ENCODE measurements at places on chromosomes 11 and 22. TPM values are rescaled to one million over a fixed set of nuclear protein-coding genes. Genes with fewer than 3 reads are reported as not detected.

Gene INS
- not detected for total RNA-seq

DNA sequence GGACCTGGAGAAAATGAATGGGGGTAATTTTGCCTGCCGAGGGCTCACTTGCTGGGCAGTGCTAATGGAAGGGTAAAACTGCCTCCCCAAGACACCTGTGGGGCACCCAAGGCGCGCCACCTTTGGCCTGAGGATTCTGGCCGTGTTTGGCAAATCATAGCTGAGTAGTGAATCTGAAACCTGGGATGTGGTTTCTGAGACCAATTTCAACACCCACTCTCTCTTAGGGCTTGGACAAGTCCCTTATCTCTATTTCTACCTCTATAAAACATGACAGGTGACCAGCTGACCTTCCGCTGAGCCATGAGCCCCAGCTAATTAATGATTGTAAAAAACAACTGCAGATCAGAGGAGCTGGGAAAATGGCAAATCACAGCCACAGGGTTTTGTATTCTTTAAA, 1.5 kb upstream of the PACSIN3 start:
- no peak for DNase-seq

DNA sequence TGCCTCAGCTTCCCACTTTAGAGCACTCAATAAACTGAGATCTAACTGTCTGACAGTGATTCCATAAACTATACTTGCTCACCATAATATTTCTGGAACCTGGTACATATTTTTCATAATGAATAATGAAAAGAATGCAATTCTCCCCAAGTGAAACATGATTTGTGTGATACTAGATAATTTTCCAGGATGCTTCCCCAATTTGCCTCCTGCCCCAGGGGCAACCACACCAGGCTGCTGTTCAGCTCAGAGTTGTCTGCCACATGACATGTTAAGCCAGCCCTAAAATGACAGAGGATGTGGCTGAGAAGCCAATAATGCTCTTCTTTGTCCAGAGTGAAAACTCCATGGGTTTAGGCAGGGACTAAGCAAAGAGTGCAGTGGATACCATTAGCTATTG, 62.9 kb upstream of the SEZ6L start:
- DNase-seq = no peak

GRCh38 chr22:24990344-24990905, 37.9 kb downstream of the KIAA1671 start:
- DNase-seq = no peak

Gene PRR5
- total RNA-seq = 39.5 TPM

DNA sequence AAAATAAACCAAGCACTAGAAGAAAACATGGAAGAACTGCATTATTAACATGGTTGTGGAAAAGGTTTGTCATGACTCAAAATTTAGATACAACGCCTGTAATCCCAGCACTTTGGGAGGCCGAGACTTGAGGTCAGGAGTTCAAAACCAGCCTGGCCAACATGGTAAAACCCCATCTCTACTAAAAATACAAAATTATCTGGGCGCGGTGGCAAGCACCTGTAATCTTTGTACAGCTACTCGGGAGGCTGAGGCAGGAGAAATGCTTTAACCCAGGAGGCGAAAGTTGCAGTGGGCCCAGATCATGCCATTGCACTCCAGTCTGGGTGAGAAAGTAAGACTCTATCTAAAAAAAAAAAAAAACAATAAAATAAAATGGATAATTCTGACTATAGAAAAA, 23.7 kb downstream of the GNB1L start:
- DNase-seq = peak; percentile 11

DNA sequence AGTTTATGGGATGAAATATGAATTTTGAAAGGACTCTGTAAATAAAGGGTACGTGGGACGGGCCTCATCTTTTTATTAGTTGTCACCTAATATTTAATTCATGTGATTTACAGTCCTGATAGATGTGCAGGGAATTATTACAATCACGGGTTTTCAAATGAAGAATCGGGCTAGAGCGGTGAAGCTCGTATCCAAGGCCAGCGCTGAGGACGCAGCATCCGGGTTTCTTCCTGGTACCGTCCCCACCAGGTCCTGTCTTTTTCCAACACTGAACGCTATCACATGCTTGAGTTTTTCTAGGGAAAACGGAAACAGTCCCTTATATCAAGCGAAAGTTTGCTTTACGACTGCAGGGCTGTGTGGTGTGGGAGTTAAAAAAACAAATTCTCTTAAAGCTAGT, 787 bp downstream of the SMDT1 start:
- peak; percentile 32 for DNase-seq

Gene MYRF
- 0.66 TPM for total RNA-seq

Gene GSTT2B
- 16.1 TPM for total RNA-seq

Gene PGA5
- 2.1 TPM for total RNA-seq

Gene RAG1
- total RNA-seq = 1.3 TPM

Gene CLTCL1
- total RNA-seq = 8.2 TPM

GRCh38 chr11:64443001-64443400, 84.0 kb downstream of the RPS6KA4 start:
- DNase-seq = no peak

DNA sequence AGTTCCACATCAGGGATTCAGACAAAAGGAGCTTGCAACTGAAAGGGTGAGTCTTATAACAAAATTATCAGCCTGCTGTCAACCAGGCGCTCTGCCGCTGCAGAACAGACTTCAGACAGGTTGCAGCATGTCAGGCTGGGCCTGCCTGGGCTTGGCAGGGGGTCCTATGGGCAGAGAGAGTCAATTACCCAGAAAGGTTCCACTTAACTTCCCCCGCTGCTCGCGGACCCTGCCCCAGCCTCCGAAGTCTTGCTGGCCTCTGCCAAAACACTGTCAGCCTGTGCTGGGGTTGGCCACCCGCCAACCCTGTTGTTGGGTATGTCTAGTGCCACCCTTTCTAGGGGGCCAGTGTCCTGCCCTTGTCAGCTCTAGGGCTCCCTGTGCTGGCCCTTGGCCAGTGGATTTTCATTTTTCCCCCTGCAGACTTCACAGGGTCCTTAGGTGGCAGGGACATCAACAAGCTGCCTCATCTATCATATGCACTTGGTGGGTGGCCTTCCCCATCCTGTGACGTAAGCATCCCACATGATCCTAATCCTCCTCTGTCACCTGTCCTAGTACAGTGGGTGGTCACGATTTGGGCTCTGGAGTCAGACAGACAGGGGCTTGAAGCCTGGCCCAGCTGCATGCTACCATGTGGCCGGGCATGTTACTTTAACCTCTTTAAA, 166.5 kb upstream of the CADM1 start:
- no peak for DNase-seq

- peak; percentile 66 for DNase-seq
Observed at GRCh38 chr22:45903355-45904135, 73.4 kb downstream of the WNT7B start.

GRCh38 chr11:2393941-2394817, 6.4 kb upstream of the TSSC4 start:
- no peak for DNase-seq

Gene TYR
- not detected for total RNA-seq

DNA sequence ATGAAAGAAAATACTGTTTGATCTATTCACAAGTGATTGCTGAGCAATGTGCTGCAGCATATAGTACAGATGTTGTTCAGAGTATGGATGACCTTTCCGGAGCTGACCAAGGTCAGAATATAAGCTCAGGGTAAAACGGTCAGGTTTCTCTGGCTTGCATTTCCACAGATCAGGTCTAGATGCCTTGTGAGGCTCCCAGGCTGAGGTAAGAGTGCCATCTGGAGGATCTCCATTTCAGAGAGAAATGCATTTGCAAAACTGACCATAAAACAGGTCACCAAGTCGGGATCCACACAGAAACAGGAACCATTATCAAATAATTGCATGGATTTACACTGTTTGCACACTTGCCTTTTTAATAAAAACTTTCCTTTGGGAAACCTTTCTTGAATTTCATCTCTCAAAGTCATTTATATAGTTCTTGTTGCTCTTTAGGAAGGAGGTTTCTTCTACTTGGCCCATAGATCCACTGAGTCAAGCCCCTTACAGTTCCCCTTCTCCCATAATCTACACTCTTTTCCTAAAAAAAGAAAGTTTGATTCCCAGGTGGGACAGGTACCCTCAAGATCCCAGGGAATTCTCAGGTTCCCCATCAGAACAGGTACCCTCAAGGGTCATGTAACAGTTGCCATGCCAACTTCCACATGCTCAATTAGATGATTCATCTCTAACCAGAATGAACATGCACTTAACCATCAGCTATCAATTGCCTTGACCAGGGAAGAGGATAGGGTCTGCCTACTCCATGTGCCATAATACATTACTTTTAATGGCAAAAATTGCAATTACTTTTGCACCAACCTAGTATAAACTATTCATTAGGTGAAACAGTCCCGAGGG, 25.0 kb upstream of the TMPRSS5 start:
- no peak for DNase-seq

DNA sequence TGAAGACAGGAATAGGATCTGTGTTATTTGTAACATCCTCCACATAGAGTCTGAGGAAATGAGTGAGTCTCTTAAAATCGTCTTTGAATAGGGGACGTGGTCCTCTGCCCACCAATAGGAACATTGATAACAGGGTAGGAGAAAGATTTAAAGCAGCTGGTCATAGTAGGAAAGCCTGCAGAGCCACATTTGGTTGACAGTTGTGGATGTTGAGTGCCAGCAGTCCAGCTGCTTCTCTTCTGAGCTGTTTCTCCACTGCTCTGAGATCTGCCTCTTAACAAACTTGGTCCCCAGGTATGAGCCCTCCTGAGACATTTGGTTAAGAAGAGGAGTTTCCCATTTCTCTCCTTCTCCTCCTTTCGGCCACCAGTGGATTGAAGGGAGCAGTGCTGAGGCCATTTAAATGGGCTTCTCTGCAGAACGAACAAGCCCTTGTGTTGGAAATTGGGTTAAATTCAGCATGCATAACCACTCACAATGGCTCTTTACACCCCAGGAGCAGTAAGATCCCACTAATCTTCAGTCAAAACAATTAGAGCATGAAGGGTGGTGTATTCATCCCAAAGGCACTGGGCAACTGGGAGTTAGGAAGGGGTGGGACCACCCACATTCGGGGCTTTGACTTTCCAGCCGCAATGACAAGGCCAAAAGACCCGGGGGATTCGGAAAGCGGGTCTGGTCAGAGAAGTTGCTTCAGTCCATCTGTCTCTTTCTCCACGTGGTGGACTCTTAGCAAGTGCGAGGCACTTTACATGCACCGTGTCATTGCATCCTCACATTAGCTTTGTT, 32.3 kb downstream of the MIAT start:
- DNase-seq = no peak

GRCh38 chr11:13206086-13206640, 71.4 kb upstream of the BMAL1 start:
- DNase-seq = no peak

Gene KCNJ4
- total RNA-seq = not detected

Gene BCR
- total RNA-seq = 44.6 TPM

GRCh38 chr11:117424781-117425180, 97.1 kb downstream of the CEP164 start:
- DNase-seq = no peak

DNA sequence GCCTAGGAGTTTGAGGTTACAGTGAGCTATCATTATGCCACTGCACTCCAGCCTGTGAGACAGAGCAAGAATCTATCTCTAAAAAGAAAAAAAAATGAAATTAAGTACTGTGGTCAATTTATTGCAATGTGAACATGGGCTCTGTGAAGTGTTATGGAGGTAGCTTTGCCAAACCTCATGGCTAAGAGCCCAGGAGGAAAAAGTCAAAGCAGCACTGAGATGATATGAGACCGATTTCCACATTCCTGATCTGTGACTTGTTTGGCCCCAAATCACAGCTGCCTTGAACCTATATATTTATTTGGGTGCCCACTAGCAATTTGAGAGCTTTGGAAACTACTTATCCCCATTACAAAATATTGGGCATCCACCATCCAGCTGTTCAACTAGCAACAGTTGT, 29.8 kb upstream of the TMEM135 start:
- no peak for DNase-seq

Gene OSM
- total RNA-seq = 2.5 TPM

Gene SEZ6L
- under 0.01 TPM for total RNA-seq

DNA sequence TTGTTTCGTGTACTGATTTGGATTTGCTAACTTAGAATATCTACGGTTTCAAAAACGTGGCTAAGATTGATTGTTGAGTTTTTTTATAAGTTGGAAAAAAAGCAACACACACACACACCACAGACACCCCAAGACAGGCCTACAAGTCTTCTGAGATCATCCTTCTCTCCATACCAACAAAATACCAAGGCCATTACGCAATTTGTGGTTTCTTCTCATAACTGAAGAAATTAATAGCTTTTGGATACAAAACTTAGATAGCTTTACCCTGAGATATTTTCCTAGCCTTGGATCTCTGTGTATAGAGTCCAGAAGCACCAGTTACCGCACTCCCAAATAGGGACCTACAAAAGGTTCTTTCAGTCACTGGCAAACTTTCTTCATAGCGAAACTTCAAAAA, 113.6 kb downstream of the SIK3 start:
- DNase-seq = no peak

Gene SNAP29
- total RNA-seq = 28.2 TPM

GRCh38 chr11:12531020-12531419, 143.2 kb upstream of the TEAD1 start:
- no peak for DNase-seq

DNA sequence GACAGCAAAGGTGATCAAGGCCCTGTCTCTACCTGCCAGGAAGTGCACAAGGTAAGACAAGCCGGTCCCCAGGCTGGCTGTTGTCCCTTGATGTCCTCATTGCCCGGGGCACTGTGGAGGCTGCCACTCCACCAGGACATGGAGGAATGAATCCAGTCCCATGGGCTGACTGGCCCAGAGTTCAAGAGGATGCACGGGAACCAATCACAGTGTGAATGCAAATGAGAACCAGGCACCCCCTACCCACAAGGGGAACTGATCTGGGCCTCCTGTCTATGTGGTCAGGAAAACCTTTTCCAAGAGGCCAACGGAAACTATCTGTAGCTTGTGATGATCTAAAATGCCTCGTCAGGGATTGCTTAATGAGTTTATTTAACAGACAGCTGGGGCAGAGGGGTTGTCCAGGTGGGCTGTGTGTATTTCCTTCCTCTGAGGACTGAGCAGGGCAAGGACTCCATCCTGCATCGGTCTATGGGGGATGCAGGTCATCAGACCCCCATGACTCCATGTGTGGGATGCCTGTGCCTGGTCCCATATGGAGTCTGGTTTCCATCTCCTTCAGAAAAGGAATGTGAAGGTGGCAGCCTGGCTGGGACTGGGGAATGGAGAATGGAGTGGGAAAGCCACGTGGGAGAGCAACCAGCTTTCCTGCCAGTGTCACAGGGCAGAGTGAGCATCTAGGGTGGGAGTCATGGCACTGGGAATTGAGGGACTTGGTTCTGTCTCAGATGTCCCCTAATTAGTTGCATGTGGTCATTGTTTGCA, 60.5 kb downstream of the CD82 start:
- no peak for DNase-seq

DNA sequence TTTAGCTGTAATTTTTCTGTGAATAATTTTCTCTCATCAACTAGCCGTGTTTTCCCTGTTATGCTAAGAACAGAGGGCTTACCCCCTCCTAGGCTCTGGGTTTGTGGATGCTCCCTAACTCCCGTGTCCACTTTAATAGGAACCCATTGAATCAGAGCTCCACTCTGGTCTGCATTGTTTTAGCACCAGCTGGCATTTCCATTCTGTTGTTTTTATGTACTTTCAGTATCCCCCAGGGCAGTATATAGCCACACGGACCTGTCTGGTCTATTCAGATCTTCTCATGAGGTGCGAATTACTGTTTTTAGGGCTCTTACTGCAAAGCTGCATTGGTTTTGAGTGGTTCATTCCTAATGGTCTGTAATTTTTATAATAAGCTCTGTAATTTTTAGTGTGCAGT, 16.0 kb downstream of the POLD3 start:
- no peak for DNase-seq

Gene LRRC32
- total RNA-seq = 7.5 TPM

- no peak for DNase-seq
Observed at GRCh38 chr11:84581083-84581482, 1046.1 kb downstream of the DLG2 start.

Gene CST6
- total RNA-seq = 0.98 TPM

All from breast epithelium (tissue), 4 donors.